Vagina (tissue), 2 donors: ENCODE measurements at places on chromosomes 7 and 10.

DNA sequence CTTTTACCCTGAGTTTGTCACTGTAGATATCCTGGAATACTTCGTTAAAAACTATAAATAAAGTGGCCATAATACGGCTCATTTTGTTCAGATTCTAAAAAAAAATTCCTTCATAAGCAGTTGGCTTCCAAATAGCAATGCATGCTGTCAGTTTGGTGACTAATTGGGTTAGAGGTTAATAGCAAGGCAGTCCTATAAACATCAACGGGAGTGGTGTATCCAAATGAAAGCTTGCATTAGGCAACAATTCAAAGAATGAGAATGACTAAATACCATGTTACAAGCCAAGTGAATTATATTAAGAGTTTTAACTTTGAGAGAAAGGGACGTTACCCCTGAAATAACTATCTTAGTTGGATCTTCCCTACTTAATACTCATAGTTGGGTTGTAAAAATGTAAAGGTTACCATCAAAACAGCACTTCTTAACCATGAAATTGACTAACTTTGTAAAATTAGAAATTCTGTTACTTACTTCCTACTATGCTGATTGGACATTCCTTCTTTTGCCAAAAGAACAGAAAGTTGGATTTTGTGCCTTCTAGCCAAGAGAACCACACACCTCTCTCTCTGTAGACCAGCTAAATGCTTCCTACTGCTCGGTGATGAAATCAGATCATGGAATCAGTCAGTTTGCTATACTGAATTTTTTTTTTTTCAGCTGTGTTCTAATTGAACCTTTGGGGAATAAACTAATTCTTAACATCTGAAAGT, 98.0 kb downstream of the KAT6B start:
- peak overlapping the region; percentile 69 for H3K27ac ChIP-seq
- DNase-seq = no peak
- H3K4me3 ChIP-seq = no peak overlapping the region
- no peaks in the 10 kb centered on the region for H3K36me3 ChIP-seq

- H3K27me3 ChIP-seq = no peaks in the 10 kb centered on the region
- no peak overlapping the region for H3K4me3 ChIP-seq
- H3K27ac ChIP-seq = no peak overlapping the region
- H3K4me1 ChIP-seq = no peaks in the 10 kb centered on the region
- DNase-seq = no peak
- no peaks in the 10 kb centered on the region for H3K36me3 ChIP-seq
Observed at GRCh38 chr10:130741901-130742855, 569.3 kb downstream of the TCERG1L start.

GRCh38 chr7:136640977-136641376, 227.5 kb upstream of the CHRM2 start:
- no peaks in the 10 kb centered on the region for H3K4me1 ChIP-seq
- H3K4me3 ChIP-seq = no peak overlapping the region
- DNase-seq = no peak
- H3K27me3 ChIP-seq = no peaks in the 10 kb centered on the region
- H3K27ac ChIP-seq = no peak overlapping the region
- no peaks in the 10 kb centered on the region for H3K36me3 ChIP-seq

- no peak overlapping the region for H3K4me3 ChIP-seq
- no peak for DNase-seq
- no peak overlapping the region for H3K27ac ChIP-seq
- peaks cover 29% of the 10 kb centered on the region for H3K4me1 ChIP-seq
- no peaks in the 10 kb centered on the region for H3K27me3 ChIP-seq
Observed at GRCh38 chr10:61063901-61064300, 119.9 kb upstream of the RHOBTB1 start.

- no peak overlapping the region for H3K4me3 ChIP-seq
- H3K36me3 ChIP-seq = peaks cover 86% of the 10 kb centered on the region
- no peak for DNase-seq
- no peaks in the 10 kb centered on the region for H3K27me3 ChIP-seq
- peaks cover 24% of the 10 kb centered on the region for H3K4me1 ChIP-seq
Observed at GRCh38 chr10:99742254-99742653, 10.2 kb downstream of the CUTC start.

- H3K4me1 ChIP-seq = no peaks in the 10 kb centered on the region
- H3K27ac ChIP-seq = no peak overlapping the region
- no peak for DNase-seq
- no peaks in the 10 kb centered on the region for H3K36me3 ChIP-seq
- H3K4me3 ChIP-seq = no peak overlapping the region
Observed at GRCh38 chr10:57785546-57785945, 482.1 kb downstream of the IPMK start.

GRCh38 chr7:37028909-37029440, 304.7 kb upstream of the AOAH start:
- no peaks in the 10 kb centered on the region for H3K36me3 ChIP-seq
- H3K4me1 ChIP-seq = peaks cover 22% of the 10 kb centered on the region
- no peaks in the 10 kb centered on the region for H3K27me3 ChIP-seq
- no peak for DNase-seq
- H3K4me3 ChIP-seq = no peak overlapping the region
- H3K27ac ChIP-seq = no peak overlapping the region
